ENCODE measurements at places on chromosomes 5 and 9. TPM values are rescaled to one million over a fixed set of nuclear protein-coding genes. Genes with fewer than 3 reads are reported as not detected.

DNA sequence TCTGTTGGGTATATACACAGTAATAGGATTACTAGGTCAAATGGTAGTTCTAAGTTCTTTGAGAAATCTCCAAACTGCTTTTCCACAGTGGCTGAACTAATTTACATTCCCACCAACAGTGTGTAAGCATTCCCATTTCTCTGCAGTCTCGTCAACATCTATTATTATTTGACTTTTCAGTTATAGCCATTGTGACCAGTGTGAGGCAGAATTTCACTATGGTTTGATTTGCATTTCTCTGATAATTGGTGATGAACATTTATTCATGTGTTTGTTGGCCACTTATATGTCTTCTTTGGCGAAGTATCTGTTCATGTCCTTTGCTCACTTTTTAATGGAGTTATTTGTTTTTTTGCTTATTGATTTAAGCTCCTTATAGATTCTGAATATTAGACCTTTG lies 596.2 kb upstream of the DAB2 start:
- DNase-seq: no peak

Gene CDKN2AIPNL
- polyA plus RNA-seq: 48.0 TPM

Gene PITX1
- 16.7 TPM for polyA plus RNA-seq

GRCh38 chr5:135246923-135247795 lies 151.9 kb downstream of the MACROH2A1 start:
- DNase-seq: peak; percentile 85

- DNase-seq: peak; percentile 14
These were observed 164.1 kb upstream of the ZNF618 start for GRCh38 chr9:113712053-113712452.

GRCh38 chr5:21711866-21712758 lies 1141.0 kb downstream of the CDH12 start:
- DNase-seq: no peak

Gene IL4
- not detected for polyA plus RNA-seq

All from A549 (cell line).